ENCODE measurements at places on chromosomes 11 and 22.

DNA sequence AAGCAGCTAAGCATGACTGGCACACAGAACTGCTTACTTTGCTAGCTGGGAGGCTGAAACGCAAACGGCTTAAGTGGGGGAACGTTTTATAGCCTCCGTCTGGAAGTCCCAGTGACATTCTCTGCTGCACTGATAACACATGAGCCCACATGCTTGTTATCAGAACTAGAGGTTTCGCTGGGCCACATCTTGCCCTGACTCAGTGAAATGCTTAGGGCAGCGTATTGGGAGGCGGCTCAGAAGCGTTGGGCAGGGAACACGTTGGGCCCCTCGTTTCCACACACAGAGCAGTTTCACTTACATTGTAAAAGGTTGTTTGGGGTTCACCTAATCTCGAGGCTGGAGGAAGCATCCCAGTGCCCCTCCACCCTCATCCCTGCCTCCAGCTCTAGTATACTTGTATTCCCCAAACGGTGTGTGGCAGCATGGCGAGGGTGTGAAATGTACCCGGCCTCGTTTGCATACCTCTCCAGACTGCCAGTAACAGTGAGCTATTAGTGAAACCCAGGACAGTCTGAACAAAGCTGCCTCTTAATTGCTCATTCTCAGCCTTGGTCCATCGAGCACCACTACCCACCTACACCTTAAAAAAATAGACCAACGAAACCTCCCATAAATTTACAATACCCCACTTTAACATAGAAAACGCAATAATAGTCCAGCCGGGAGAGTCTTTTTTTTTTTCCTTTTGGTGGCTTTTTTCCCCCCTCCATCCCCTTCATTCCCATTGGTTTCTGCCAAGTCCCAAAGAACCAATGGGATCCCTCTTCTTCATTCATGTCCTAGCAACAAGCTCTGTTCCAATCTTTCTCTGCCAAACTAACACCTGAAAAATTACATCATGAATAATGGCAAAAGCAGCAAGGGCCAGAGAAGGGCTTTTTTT lies 218.8 kb upstream of the SORL1-AS1 start:
- DNase-seq = no peak

DNA sequence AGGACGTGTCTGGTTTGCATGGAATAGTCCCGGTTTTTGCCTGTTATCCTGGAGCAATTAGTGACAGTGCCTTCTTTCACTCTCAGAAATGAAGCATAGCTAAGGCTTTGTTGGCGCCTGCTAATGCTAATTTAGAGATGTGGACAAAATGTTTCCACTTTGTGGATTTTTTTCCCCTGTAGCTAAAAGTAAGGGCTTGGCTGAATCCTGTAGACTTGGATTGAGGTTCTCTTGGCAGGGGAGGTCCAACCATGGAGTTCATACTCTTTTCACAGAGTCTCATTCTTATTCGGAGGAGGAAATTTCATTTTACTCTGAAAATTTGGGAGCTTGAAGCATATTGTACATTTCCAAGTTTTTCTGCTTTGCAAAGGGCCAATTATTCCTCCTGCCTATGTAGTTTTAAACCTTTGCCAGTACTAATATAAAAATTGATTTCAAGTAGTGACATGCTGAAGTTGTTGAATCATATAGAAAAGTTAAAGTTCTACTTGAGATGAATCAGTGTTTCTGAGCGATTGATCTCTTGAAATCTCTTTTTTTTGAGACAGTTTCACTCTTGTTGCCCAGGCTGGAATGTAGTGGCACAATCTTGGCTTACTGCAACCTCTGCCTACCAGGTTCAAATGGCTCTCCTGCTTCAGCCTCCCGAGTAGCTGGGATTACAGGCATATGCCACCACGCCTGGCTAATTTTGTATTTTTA lies 20.0 kb downstream of the PPFIA1 start:
- DNase-seq = no peak

DNA sequence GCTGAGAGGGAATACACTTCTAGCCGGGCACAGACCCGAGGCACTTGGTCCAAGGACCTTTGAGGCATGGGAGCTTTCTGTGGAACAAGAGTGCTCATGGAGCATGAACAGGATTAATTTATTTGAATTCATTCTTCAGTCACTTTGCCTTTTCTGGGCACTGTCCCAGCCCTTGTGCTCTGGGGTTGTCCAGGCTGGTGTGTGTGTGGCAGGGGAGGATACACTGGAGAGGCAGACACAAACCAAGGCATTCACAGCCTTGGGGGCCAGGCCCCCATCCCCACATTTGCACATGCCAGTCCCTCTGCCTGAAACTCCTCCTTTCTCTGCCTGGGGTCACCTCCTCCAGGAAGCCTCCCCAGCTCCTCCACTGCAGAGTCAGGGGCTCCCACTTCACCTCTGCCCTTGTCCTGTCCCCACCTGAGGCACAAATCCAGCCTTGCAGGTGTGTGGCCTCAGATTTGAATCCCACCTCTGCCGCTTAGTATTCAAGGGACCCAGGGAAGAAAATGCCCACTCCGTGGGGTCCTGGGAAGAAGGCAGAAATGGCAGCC lies 55.5 kb downstream of the MYO7A start:
- DNase-seq = no peak

- no peak for DNase-seq
Observed at GRCh38 chr11:131546218-131546895, 175.9 kb downstream of the NTM start.

DNA sequence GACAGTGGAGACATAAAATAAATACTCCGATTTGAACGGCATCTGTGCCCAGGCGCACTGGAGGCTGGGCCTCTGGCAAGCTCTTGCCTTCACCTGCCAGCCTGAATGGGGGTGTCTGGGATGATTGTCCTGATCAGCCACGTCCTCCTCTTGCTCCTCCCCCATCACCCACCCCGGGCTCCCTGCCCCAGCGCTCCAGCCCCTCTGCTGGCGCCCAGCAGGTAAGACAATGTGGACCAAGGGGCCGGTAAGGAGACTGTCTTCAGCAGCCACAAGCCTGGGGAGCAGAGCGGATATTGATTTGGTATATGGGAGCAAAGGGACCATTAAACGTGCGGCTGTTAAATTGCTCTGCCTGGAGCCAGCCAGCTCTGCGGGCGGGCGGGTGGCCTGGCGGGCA lies 24.9 kb downstream of the WNT11 start:
- no peak for DNase-seq

DNA sequence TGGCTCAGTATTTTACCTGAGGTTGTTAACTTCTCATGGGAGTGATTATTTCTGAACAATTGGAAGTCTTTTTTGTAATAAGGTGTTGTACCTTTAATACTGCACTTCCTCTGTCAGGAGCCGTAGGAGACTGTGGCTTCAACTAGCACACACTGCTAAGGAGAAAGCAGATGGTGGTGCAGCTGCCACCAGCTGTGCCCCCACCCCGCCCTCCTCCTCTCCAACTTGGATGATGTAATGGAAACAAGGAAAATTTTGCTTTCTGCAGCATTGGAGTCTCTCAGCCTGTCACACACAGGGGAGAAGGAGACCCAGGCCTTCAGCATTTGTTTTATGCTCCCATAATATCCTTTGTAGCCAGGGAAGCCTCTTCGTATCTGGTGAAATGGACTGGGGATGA lies 91.2 kb downstream of the TEAD1 start:
- no peak for DNase-seq

GRCh38 chr11:72686639-72687220 lies 12.5 kb upstream of the PDE2A start:
- DNase-seq = no peak

GRCh38 chr11:127574478-127574877 lies 573.9 kb upstream of the KIRREL3 start:
- no peak for DNase-seq

DNA sequence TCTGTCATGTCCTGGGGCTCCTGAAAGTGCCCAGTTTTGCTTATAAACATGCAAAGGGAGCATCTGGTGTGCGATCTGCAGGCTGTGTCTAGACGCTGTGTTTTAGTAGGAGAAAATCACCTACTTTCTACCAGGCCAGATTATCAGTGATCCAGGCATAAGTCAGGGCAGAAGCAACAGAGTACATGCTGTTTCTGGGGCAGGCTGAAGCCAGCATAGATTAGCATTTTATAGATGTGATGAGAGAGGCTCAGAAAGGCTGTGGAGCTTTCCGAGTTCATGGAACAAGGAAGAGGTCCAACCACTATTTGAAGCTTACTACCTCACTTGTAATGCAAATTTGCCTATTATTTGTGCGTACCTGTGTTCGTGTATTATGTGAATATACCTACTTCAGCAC lies 1208.4 kb upstream of the TENM4 start:
- DNase-seq = no peak

DNA sequence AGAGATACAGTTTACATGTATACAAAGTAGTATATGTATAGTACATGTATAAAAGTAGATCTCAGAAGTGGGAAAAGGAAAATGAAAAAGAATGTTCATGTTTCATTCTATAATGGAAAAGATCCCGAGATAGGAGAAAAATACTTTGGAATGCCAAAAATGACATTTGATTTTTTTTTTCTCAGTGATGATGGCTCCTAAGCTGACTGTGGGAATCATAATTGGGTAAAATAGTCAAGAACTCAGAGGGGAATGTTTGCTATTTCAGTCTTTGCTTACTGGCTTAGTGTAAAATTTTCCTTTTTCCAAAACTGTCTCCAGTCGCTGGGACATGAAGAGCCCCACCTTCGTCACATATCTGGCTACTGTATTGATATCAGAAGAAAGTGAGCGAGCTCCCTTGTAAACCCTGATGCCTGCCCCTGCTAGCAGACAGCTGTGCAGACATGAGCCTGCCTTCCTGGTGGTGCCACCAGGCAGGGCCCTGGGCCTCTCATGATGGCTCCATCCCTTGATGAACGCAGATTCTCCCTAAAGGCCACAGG lies 944.6 kb downstream of the NTM start:
- no peak for DNase-seq

GRCh38 chr11:81942646-81943045 lies 791.0 kb downstream of the FAM181B start:
- DNase-seq = no peak

DNA sequence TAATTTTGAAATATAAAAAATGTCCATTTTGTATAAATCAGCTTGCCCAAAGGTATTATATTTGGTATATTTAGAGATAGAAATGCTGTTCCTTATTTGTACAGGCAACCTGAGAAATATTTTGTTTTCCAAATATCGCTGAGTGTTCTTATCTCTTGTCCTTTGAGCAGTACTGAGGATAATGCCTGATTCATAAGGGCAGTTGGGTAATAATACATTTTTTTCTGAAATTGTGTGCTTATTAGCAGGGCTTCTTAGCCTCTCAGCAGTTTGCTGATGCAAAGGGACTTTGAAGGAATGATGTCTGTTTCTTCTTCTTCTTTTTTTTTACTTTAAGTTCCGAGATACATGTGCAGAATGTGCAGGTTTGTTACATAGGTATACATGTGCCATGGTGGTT lies 69.1 kb downstream of the LDLRAD3 start:
- no peak for DNase-seq

DNA sequence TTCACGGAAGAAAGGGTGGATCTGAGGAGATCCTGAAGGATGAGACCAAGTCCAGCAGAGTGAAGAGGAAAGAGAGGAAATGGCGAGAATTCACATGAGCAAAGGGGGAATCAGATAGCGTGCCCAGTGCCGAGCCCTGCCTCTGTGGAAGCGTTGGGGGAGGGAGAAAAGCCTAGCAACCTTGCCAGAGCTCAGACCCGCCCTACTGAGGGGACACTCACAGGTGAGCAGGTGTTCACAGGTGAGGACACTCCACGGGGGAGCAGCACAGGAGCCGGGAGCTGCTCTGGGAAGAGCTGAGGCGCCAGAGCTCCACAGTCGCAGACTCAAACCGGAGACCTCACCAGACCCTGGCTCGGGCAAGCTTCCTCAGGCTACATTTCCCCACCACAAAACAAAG lies 56.2 kb downstream of the MICAL3 start:
- no peak for DNase-seq

GRCh38 chr11:84061726-84062125 lies 775.6 kb upstream of the CCDC90B start:
- DNase-seq = no peak

GRCh38 chr22:45452565-45453379 lies 39.3 kb downstream of the RIBC2 start:
- no peak for DNase-seq

GRCh38 chr11:70378506-70379134 lies 19.7 kb upstream of the CTTN start:
- DNase-seq = no peak

DNA sequence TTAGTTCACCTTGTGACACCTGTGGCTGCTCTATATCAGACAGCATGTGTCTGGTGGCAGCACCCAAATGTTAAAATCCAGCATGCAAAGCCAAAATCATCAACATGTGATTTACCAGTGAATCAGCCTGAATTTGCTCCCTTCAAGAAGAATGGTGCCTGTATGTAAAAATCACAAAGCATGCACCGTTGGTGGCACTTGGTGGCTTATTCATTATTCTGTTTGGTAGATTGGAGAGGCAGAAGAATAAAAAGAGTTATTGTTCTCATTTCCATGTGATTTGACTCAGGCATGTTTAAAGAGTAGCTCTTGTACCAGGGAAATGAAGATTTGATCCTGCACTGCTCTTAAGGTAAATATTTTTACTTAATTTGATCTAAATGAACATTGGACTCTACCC lies 143.9 kb upstream of the MPPED2 start:
- DNase-seq = no peak

GRCh38 chr11:84103096-84103495 lies 816.9 kb upstream of the CCDC90B start:
- DNase-seq = no peak

DNA sequence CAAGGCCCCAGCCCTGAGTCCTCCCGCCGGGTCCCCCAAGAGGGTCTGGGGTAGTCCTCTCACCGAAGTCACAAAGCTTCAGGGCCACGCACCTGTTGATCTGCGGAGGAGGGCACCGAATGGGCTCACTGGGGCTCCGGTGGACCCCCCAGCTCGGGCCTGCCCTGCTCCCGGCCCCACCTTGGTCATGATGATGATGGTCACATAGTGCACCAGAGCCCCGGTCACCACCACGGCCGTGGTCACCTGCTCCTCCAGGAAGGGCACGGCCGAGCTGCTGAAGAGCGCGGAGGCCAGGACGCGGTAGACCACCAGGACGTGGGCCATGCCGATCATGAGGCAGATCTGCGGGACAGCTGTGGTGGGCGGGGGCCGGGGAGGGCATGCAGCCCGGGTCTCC lies 13.5 kb upstream of the SIGIRR start:
- no peak for DNase-seq

- no peak for DNase-seq
Observed at GRCh38 chr11:76388408-76388807, 7.3 kb downstream of the GVQW3 start.

DNA sequence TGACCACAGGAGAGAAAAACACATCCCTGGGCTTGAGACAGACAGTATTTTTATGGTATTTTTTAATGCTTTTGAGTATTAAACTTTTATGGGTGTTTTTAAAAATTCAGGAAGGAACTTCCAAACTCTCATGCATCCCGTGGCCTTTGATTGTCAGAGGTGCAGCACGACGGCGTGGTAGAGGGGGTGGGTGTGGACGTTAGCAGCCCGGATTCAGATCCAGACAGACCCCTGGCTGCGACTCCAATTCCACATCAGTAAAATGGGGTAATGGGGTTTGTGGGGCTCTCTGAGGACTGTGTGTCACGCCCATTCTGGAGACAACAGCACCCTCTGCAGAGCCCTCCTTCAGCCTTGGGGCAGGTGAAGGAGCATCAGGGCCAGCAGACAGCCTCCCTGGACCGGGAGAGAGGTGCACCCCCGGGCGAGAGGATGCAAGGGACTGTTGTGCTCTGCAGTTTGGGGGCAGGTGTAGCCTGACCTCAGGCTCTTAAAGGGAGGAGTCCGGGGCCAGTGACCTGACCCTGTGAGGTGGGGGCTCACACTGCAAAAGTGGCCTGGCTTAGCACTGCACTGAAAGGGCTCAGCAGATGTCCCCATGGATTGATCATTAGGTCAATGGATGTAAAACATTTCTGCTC lies 1024.3 kb downstream of the TBC1D22A start:
- DNase-seq = no peak

GRCh38 chr11:12159351-12160099 lies 49.1 kb downstream of the MICAL2 start:
- DNase-seq = no peak

Measured in stimulated activated CD4-positive, alpha-beta T cell treated with anti-CD3 and anti-CD28 coated beads, Interleukin-4, amount 100 ng/mL, for 24 hours (primary cell).